Stimulated activated CD4-positive, alpha-beta T cell treated with anti-CD3 and anti-CD28 coated beads, Interleukin-1b, Interleukin-23, amount 100 ng/mL, for 1 hour (primary cell): ENCODE measurements at places on chromosomes 7 and 10.

GRCh38 chr7:132569884-132570614 lies 6.2 kb downstream of the PLXNA4 start:
- DNase-seq, result no peak

DNA sequence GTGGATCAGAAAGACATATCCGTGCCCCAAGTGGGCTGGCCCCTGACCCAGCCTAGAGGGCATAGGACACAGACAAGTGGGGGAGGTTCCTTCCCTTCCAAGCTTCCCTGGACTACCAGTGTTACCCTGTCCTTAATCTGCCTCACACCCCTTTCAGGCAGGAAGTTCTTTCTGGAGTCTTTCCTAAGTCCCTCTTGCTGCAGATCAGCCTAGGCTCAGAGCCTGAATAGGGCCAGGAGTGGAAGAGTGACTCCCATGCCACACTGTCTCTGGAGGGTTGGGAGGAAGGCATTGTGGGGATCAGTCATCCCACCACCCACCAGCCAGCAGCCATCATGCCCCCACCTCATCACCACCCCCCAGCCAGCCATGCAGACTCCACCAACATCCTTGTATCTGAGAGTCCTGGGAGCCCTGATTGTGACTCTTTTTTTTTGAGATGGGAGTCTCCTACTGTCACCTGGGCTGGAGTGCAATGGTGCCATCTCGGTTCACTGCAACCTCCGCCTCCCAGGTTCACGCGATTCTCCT lies 22.6 kb downstream of the POLL start:
- no peak for DNase-seq

- DNase-seq, result peak; percentile 88
These were observed at the start of gene NOM1 for GRCh38 chr7:156949541-156950380. NOM1 (plus strand) TSS chr7:156949712; CDS start chr7:156949738, 26 bp downstream.

DNA sequence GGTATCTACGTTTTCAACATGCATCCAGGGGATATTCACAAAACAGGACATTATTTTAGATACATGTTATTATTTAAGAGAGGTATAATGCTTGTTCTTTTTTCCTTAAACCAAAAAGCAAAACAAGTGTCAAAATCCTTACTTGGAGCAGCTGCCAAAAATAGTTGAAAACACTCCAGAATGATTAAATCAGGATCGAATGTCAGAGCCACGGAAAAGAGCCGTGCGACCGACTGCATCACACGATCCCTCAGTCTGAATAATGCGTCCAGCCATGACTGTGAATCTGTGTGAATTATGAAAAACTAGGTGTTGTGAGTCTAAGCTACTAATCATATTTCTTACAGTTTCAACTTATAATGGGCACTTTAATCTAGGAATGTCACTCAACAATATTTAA lies 126.0 kb downstream of the PARD3 start:
- no peak for DNase-seq

- no peak for DNase-seq
These were observed 256.7 kb upstream of the NPVF start for GRCh38 chr7:25485026-25485425.

GRCh38 chr7:134773164-134773563 lies 6.3 kb upstream of the CALD1 start:
- DNase-seq, result no peak

GRCh38 chr10:28620251-28620650 lies 57.1 kb upstream of the BAMBI start:
- DNase-seq, result no peak

- no peak for DNase-seq
These were observed 351.4 kb downstream of the ELMO1 start for GRCh38 chr7:37097276-37097675.

GRCh38 chr7:156474241-156474743 lies 166.3 kb upstream of the RNF32 start:
- DNase-seq, result no peak

GRCh38 chr10:91311601-91312381 lies 91.3 kb downstream of the PCGF5 start:
- no peak for DNase-seq

DNA sequence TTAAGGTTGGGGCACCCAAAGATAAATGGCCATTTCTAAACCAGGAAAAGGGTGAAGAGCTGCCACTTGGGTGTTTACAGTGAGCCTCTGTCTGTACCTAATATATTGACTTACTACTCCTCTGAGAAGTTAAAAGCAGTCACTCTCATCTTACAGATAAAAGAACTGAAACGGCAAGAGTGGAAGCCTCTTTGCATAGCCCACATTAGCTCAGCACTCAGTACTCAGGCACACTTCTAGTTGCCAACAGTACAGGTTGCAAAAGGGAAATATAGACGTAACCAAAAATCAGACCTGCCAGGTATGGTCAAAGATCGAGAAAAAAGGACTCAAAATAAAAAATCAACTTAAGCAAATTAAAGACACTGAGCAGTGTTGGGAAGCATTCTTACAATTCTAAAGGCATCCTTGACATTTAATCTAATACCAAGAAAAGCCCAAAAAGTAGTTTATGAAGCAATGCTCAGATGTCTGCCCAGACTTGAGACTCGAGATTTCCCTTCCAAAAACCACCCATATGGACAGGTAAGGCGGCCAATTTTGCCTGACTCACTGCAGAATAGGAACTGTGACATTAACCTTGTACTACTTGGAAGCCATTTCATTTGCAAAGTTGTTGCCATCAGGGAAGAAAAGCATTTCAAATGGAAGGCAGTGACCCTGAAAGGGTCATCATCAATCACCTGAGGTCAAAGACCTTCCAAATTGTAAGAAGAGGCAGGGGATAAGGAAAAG lies 139.3 kb downstream of the SLC25A13 start:
- no peak for DNase-seq

DNA sequence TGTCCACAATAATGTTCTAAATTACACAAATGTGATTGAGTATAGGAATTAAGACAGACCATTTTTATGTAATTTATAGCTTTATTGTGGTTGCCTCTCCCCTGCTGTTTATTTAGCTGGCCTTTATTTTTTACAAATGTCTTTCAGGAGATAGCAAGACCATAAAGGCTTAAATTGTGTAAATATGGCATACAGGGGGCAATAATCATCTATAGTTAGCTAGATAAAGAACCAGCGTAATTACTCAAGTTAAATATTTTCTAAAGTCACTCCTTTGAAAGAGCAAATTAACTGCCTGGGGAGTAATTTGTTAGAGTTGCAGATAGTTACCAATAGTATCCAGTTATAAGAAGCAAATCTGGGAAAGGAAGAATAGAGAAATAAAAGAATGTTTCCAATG lies at the start of gene MALRD1:
TSS of gene MALRD1 (plus strand) at position 313 of the 400 bp plus-strand sequence. CDS start 138 bp downstream, outside the sequence.
- DNase-seq, result no peak

- DNase-seq, result no peak
These were observed 58.2 kb downstream of the ZNF680 start for GRCh38 chr7:64504581-64505120.

DNA sequence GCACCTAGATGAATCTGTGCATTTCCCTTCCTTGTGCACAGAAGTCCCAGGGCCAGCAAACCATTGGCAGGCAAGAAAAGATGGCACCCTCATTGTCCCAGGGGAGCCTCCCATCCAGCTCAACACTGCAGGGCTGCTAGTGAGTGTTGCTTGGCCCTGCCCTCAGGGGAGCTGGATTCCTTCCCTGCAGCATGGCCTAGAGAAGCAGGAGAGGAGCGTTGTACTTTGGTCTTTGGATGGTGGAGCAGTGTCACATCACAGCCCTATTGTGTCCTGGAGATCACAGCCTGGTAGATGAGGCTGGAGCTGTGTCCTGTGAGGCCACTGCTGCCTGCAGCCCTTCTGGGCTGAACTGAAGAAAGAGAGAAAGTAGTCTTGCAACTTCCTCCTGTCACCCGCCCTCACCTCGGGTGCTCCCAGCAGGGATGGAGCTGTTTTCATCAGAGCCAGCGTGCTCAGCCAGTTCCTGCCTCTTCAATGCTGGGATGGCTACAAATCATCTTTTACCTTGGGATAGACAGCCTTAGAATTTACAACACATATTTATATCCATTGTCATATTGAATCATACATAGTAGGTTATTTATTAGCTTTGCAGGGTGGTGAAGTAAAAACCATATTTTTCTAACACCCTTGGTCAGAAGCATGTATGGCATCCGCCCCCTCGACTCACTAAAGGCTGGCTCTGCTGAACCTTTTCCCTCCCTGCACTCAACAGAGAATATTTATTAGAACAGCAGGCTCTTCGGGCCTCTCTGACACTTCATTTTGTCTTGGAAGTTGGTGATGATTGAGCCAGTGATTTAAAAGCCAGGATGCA lies 43.1 kb upstream of the FAM180A start:
- no peak for DNase-seq

GRCh38 chr7:15303357-15303756 lies 258.5 kb downstream of the AGMO start:
- no peak for DNase-seq

DNA sequence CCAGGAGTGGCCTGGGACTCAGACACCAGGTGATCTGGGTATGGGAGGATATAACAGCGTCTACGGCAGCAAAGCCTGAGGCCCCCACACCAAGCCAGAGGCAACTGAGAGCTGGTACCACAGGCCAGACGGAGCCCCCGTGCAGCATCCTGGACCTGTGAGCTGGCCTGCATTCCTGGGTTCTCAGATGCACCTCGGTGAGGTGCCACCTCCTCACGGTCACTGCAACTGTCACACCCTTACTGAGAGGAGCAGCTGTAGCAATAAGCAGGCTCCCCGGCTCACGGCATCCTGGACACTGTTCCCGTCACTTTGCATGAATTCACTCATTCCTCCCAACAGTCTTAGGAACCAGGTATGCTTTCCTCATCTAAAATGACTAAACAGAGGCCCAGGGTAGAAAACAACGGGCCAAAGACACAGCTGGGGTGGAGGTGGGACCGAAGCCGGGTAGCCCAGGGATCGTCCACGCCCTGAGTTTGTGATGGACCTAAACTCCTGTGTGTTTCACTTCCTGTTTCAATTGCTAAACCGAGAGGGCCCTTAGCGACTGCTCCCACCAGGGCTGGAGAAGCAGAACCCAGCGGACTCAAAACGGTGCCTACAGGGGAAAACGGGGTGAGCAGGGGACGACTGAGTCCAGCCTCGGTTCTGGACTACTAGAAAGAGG lies 98.7 kb downstream of the CTBP2 start:
- no peak for DNase-seq

DNA sequence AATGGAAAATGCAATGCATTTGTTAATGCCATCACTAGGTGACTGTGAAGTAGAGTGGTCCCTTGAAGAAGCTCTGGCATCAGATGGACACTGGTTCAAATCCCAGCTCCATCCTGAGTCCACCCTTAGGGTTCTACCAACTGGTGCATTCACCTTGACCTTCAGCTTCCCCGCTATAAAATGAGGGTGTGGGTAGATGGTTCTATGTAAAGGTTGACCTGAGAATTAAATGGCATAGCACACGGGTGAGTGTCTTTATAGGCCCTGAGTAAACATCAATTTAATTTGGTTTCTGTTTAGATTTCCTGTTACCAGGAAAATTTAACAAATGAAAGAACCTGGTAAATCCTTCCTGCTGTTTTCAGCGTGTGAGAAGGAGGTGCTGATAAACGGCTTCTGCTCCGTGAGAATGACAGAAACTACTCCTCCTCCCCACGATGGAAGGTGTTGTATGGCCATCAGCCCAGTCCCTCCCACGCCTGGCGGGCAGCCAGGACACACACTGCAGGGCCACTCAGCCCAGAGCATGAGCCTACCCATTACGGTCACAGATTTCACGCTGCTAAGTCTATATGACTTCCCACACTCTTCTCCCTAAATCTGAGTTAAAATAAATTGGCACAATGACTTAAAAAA lies 210.1 kb downstream of the TNS3 start:
- DNase-seq, result no peak

GRCh38 chr7:158563911-158564662 lies 23.5 kb downstream of the PTPRN2 start:
- no peak for DNase-seq

- DNase-seq, result no peak
These were observed 73.1 kb downstream of the CYP51A1 start for GRCh38 chr7:92061154-92061553.
